ENCODE measurements at places on chromosomes 16 and 17.

- peaks cover 5% of the 10 kb centered on the region for H3K4me1 ChIP-seq
- no peak for DNase-seq
- H3K4me3 ChIP-seq, result no peak overlapping the region
- no peaks in the 10 kb centered on the region for H3K36me3 ChIP-seq
Measured at GRCh38 chr17:49859991-49860953, 12.4 kb upstream of the TAC4 start.

DNA sequence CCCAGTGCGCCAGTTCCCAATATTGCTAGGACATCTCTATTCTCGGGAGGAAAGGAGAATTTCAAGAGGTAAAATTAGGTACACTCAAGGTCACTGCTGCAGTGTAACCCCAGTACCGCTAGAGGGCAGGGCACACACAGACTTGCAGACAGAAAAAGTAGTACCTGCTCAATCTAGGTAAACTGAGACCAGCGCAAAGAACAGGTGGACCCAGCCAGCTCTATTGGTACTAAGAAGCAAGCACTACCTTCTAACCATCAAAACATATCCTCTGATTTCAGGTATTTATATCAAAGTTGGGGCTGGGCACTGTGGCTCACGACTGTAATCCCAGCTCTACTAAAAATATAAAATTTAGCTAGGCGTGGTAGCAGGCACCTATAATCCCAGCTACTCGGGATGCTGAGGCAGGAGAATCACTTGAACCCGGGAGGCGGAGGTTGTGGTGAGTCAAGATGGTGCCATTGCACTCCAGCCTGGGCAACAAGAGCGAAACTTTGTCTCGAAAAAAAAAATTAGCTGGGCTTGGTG is 3.6 kb upstream of the WDR81 start:
- H3K27ac ChIP-seq, result no peak overlapping the region
- peak; percentile 64 for DNase-seq
- H3K27me3 ChIP-seq, result no peaks in the 10 kb centered on the region
- H3K36me3 ChIP-seq, result no peaks in the 10 kb centered on the region
- H3K4me1 ChIP-seq, result peaks cover 47% of the 10 kb centered on the region

GRCh38 chr16:84067640-84068039 is 25.0 kb upstream of the SLC38A8 start:
- no peaks in the 10 kb centered on the region for H3K4me1 ChIP-seq
- no peak overlapping the region for H3K27ac ChIP-seq

DNA sequence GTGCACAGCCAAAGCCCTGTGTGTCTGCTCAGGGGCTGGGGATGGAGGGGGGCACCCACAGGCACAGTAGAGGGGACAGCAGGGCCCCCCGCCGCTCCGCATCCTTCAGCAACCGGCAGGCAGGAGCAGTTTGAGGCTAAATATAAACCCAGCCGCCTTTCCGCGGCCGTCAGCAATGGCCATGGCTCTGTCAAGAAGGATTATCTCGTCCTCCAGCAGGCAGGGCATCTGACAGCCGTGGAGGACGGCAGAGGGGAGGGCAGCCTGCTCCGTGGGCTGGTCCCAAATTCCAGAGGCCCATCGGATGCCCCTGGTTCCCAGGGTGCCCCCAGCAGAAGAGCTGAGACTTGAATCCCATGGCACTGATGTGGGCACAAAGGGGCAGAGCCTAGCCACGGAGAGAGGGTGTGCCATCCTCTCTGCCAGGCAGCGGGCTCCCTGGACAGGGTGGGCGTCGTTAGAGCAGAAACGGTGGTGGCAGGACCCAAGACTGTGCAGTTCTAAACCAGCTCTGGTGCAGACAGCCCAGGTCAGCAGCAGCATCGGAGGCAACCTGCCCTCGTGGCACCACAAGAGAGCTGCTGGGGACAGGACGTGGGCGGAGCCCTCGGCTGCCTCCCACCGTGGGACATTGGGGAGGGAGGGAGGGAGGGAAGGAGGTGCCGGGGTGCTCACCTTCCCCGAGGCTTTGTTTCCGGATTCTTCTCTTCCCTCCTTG is 198.8 kb upstream of the CIBAR2 start:
- peak overlapping the region; percentile 43 for H3K4me3 ChIP-seq
- no peaks in the 10 kb centered on the region for H3K36me3 ChIP-seq
- DNase-seq, result no peak

DNA sequence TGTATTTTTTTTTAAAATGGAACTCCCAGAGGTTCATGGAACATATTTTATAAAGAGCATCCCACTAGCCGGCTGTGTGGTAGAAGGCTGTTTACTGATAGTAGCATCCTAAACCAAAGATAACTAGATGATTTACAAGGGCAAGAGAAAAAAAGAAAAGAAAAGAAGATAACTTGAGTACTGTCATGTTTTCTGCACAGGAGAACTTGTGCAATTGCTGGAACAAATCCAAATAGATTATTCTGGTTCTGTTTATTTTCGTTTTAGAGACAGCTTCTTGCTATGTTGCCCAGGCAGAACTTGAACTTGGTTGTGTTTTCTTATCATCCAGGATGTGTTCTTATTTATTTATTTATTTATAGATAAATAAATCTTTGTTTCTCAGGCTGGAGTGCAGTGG is 20.9 kb upstream of the PPM1D start:
- H3K4me3 ChIP-seq, result no peak overlapping the region
- no peak overlapping the region for H3K27ac ChIP-seq
- no peaks in the 10 kb centered on the region for H3K4me1 ChIP-seq
- no peak for DNase-seq

DNA sequence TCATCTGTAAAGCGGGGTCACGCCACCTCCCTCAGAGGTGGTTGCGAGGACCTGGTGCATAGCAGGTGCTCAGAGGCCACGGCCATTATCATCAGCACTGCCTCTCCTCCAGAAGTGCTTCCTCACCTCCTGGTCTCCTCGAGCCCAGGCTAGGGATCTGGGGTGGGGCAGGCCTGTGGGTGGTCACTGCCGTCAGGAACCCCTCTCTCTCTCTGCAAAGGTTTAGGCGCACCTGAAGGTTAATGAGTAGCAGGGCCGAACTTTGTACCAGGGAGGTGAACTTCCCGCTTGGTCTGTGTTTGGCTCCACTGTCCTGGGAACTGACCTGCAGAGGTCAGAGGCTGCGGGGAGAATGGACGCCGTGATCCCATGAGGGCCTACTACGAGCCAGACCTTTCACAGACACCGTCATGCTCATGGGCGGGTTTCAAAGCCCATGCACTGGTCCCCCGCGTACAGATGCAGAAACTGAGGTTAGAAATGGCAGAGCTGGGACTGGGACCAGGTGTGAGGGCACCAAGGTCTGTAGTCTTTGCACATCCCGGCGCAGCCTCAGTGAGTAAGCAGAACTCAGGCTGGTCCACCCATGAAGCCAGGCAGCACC is 13.8 kb downstream of the JUP start:
- no peaks in the 10 kb centered on the region for H3K36me3 ChIP-seq
- no peak overlapping the region for H3K27ac ChIP-seq
- DNase-seq, result no peak

DNA sequence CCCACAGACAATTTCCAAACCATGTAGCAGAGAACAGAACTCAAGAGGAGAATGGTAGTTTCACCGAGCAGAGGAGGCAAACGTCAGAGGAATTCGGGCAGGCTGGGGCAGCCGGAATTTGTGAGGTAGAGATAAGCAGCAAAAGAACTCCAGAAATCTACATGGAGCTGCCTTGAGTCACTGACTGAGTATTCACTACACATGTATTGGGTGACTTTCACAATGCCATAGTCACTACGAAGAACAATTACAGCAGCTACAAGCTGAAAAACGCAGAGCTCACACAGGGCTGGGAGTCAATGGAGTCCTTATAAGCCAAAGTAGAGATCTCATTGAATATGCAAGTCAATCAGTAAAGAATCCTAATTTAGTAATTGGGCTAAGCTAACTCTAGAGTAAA is 13.4 kb downstream of the CMC2 start:
- DNase-seq, result no peak
- H3K4me1 ChIP-seq, result peaks cover 7% of the 10 kb centered on the region
- H3K36me3 ChIP-seq, result peaks cover 8% of the 10 kb centered on the region
- no peak overlapping the region for H3K4me3 ChIP-seq

Measured in CD8-positive, alpha-beta memory T cell (primary cell).